Naive thymus-derived CD4-positive, alpha-beta T cell (primary cell): ENCODE measurements at places on chromosomes 11 and 22. TPM values are rescaled to one million over a fixed set of nuclear protein-coding genes. Genes with fewer than 3 reads are reported as not detected.

Gene GNAZ
- total RNA-seq, result 0.48 TPM

Gene OR10AG1
- not detected in 2 replicates for total RNA-seq

Gene IL18
- 0.49 TPM for total RNA-seq

Gene UPK2
- total RNA-seq, result 0.24 and 0.25 TPM in 2 replicates

Gene SCGB1A1
- total RNA-seq, result not detected

Gene LRP4
- total RNA-seq, result not detected

Gene PAMR1
- total RNA-seq, result not detected in 2 replicates

Gene SUSD2
- 1.9 TPM for total RNA-seq

Gene H19
- not detected for total RNA-seq

Gene PNPLA5
- total RNA-seq, result not detected in 2 replicates

Gene POU2F3
- not detected for total RNA-seq

Gene OR8G5
- total RNA-seq, result not detected

Gene CELSR1
- 0.25 and 0.36 TPM in 2 replicates for total RNA-seq

Gene TSGA10IP
- total RNA-seq, result not detected

Gene CRYBA4
- not detected for total RNA-seq

Gene HPX
- total RNA-seq, result 7.0 TPM

Gene MAPK8IP1
- total RNA-seq, result 7.0 TPM

Gene PRR33
- not detected for total RNA-seq

Gene OR52H1
- not detected for total RNA-seq
